ENCODE measurements at places on chromosomes 2 and 18.

- peak; percentile 15 for DNase-seq
Measured at GRCh38 chr2:163878718-163879117, 142.9 kb upstream of the FIGN start.

DNA sequence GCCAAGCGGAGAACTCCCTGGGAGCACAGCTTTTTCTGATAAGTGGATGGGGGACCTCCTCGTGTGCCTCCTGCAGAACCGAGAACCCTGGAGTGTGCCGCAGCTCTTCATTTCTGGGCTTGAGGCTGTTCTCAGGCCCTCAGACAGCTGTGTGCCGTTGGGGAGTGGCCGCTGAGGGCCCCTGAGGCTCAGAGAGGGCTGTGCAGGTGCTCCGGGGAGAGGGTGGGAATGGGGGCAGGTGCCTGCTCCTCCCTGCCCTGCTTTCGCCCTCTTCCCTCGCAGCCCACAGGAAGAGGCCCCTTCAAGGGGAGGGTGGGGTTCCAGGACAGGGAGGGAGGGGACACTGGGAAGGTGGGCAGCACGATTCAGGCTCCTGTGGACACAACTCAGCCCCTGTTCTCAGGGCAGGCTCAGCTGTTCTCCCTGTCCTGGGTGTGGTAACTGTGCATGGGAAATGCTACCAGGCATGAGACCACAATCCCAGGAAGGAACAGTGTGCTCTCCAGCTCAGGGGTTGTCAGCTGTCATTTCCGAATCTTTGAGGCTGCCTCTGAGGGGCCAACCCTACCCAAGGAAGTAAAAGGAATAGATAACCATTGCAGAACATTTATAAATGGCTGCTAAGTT is 11.3 kb downstream of the LCT start:
- DNase-seq: no peak

DNA sequence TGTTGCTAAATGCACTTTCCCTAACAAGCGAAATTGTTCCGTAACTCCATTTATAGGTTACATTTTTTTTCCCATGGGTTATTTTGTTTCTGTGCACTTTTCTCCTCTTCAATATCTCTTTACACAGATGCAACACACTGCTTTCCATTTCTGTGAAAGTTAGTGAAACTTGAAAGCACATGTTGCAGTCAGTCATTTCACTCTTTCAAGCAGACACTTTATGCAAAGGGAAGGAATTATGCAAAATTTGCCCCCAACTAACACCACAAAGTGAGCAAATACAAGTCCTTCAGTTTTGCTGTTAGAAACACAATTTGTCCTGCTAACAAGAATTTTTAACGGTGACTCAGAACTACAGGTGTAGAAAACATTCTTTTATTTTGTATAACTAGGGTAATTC is 124.8 kb downstream of the PTH2R start:
- DNase-seq: no peak

- peak; percentile 56 for DNase-seq
Measured at GRCh38 chr2:73987109-73987947, 2.6 kb downstream of the TET3 start.

DNA sequence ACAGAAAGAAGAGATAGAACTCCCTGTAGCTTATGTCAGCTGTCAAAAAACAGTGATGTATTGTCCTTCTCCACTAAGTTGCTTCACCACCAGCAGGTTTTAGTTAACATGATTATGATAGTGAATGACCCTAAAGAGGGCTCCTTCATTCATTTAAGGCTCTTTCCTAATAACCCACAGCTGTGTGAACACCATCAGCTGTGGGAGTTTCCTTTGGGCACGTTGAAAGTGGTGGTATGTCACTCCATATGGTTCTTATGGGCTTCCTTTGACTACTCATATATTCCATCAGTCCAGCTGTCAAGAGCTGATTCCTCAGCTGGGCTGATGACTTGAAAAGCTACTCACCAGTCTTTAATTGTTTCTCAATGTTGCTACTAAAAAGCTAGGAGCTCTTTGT is 210.3 kb downstream of the UBE2E3 start:
- DNase-seq: no peak

GRCh38 chr2:32442020-32442467 is 85.2 kb downstream of the BIRC6 start:
- no peak for DNase-seq

GRCh38 chr2:36338827-36339145 is 16.8 kb upstream of the CRIM1 start:
- DNase-seq: peak; percentile 49

DNA sequence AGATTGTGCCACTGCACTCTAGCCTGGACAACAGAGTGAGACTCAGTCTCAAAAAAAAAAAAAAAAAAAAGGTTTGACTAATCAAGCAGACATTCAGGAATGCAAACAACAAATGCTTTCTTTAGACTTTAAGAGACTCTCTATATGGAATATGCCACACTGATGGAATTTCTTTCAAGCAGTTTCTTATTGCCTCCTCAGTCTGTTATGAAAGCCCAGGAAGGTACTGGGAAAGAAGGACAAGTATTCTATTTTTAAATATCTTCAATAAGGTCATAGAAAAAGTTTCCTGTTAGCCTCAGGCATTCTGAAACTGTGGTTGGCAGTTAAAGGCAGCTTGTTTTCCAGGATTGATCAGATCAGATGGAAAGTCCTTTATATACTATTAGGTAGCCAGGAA is 241.6 kb downstream of the PIK3C3 start:
- DNase-seq: peak; percentile 32

DNA sequence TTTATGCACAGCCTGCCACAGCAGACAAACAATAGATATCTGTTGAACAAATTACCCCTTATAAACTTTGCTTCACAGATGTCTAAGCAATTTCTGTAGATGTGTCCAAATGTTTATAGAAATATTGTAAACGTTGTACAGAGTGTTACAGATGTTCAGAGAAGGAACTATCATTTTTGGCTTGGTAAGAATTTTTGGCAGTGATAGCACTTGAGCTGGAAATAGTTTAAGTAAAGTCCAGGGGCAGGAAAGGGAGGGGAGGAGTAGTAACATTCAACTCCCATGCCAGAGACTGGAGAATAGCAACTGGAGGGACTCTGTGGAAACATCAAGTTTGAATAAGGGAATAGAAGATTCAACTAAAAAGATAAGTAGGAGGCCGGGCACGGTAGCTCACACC is 4.4 kb downstream of the PTRHD1 start:
- DNase-seq: no peak

DNA sequence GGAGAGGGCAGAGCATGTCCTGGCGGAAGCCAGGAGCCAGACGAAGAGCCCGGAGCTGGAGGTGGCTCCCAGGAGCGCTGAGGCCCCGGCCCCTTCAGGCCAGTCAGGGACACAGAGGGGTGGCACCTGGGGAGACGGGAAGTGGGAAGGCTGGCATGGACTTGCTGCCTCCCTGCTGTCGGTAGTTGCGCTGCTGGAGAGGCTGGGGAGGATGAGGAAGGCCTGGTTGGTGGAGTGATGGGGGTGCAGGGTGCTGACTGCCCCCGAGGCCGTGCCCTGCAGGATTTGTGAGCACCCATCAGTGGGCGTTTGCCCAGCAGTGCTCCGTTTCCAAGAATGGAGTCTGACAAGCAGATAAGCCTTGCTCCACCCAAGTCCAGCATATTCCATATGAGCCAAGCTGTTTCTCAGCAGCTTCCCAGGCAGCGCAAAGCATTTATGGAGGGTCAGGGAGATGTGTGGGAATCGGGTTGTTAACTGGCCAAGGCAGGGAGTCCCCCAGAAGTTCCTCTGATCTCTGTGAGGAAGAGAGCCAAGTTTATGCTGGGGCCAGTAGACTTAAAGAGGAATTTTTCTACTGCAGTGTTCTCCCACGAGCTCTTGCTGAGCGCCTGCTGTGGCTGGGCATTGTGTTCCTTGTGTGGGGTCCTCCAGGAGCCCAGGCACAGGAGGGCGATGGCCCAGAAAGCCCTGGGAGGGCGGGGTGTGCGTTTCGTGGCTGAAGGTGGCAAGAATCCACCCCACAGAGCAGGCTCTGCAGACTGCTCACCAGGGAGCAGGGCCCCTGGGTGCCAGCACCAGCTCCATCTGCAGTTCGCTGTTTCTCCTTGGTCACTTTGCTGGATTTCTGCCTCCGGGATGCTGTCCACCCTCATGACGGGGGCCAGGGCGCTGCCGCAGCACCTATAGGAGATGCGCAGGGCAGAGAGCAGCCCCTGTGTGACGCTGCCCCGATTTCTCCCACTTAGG is 250.2 kb downstream of the ALPK2 start:
- no peak for DNase-seq

DNA sequence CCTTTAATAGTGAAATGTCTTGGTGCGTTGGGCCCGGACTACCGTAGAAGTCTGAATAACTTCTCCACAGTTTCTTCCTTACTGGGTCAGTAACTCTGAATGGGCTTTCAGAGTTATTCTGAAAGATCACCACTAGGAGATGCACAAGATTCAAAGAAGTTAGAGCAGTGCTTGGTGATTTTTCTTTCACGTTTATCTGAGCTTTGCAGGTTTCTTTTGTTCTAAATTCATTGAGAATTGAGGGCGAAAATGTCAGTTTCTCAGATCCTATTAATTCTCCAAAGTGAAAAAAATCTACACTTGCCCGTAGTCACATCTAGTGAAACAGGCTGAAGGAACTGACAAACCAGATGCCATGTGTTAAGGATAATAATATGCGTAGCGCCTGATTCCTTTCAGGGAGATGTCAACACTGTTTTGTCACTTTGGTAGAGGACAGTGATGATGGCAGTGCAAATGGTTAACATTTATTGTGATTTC is 70.1 kb downstream of the QPCT start:
- peak; percentile 80 for DNase-seq

- DNase-seq: no peak
Measured at GRCh38 chr2:152089238-152089637, 9.6 kb downstream of the CACNB4 start.

- no peak for DNase-seq
Measured at GRCh38 chr18:63315876-63316275, 3.7 kb downstream of the BCL2 start.

- no peak for DNase-seq
Measured at GRCh38 chr2:234797566-234798250, 154.1 kb upstream of the SH3BP4 start.

DNA sequence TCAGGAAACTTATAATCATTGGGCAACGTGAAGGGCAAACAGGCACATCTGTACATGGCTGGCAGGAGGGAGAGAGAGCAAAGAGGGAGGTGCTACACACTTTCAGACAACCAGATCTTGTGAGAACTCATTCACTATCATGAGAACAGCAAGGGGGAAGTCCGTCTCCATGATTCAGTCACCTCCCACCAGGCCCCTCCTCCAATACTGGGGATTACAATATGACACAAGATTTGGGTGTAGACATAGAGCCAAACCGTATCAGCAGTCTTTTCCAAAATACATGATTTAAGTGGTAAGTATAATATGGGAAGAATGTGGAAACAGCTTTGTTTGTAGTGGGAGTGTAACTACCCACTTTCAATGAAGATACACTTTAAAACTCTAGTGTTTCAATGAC is 65.0 kb downstream of the EPB41L5 start:
- DNase-seq: no peak

DNA sequence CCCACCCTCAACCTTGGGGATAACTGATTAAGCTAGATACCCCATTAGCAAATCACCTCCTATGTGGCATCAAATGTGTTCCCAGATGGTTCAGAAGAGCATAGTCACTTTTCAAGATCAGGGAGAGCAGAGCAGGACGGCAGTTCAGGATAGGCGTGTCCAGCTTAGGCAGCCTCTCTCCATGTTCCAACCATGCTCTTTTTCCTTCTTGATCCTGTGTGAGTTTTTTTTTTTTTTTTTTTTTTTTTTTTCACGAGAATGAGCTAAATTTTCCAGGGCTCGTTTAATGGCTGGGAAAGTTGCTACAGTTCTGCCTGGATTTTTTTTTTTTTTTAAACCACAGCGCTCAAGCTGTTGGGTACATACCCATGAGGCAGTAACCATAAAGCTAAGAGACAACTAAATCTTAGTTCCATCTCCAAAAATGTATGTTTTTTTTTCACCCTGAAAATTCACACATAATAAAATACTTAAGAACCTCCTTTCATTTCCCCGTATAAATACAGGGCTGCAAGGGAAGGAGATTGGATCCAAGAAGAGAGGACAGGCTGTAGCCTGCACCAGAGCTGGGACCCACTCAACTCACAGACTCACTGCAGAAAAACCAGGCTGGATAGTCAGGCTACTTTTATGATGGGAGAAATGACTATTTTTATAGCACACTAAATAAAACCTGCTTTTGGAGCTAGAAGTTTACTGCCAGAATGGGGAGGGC is 244.3 kb downstream of the SETBP1 start:
- no peak for DNase-seq

DNA sequence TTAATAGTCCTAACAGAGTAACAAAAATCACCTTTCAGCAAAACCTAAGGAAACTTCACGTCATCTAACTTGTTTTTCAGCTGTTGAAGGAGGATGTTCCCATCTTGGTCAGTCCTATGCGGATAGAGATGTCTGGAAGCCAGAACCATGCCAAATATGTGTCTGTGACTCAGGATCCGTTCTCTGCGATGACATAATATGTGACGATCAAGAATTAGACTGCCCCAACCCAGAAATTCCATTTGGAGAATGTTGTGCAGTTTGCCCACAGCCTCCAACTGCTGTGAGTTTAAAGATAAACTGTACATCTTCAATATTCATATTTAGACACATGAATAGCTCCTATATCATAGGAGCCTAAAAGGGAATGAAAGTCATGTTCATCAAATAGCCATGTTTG is 10.5 kb downstream of the COL3A1 start:
- peak; percentile 90 for DNase-seq

DNA sequence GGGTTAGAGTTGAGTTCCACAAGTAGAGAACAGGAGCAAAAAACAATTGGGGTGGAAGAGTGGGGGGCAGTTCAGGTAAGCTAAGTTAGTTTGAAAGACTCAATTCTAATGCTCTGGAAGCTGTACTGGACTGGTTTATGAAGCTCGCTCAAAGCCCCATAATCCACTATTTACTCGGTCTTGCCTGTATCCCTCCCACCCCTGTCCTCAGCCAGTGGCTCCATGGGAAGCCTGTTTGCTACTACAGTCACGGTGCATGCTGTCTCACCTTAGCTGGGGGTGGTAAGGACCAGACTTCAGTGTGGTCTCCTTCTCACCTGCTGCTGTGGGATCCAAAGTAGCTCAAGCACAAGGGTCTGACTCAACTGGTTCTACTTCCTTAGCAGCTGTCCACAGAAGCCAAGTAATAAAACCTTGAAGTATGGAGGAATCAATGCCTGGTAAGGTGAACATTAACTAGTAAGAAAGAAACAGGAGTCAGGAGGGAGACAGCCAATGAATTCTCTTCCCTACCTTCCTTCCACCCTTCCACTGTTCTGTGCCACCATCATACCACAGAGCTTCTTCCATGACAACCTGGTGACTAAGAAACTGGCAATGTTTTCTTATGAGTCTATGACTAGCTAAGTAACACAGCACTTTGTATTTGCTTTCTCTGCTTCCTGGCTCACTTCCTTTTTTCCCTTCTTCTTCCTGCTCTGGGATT is 230.8 kb downstream of the SRBD1 start:
- DNase-seq: peak; percentile 43

DNA sequence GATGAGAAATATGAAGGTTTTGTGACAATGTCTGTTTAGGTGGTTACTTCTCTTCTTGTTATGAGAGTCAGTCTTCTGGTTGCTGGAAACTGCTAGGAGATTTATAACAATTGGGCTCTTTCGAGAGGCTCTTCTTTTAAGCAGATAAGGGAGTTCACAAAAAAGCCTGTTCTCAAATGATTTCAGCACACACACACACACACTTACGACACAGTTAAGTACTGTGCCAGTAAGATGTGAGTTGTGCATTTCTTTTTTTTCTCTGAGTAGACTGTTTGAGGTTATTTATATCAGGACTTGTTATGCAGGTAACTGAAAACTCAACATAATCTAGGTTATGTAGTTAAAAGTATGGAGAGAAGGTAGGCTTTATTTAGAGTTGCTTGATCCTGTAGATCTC is 49.8 kb downstream of the MSH2 start:
- DNase-seq: no peak
